ENCODE measurements at places on chromosomes 1 and 21. TPM values are rescaled to one million over a fixed set of nuclear protein-coding genes. Genes with fewer than 3 reads are reported as not detected.

DNA sequence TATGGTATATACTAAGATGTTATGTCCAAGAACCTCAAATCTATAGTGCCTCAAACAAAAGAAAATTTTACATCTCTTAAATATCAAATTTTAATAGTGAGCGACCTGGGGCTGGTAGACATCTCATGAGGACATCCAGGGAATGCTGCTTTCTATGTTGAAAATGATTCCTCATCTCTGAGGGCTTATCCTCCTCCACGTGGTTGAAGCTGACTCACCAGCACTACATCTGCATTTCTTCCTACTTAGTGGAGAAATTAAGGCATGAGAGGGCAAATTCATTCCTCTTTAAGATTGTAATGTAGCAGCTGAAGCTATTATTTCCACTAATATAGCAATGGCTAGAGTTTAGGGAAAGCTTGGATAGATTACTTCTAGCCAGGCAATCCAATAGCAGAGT is 529.5 kb downstream of the COL11A1 start:
- ATAC-seq: no peak
- H3K4me1 ChIP-seq: no peaks in the 10 kb centered on the region
- H3K4me3 ChIP-seq: no peak overlapping the region
- no peak overlapping the region for H3K27ac ChIP-seq
- no peaks in the 10 kb centered on the region for H3K27me3 ChIP-seq

GRCh38 chr1:84225646-84226045 is 75.9 kb upstream of the SAMD13 start:
- no peaks in the 10 kb centered on the region for H3K4me1 ChIP-seq
- peaks cover 11% of the 10 kb centered on the region for H3K36me3 ChIP-seq
- H3K4me3 ChIP-seq: no peak overlapping the region
- H3K27ac ChIP-seq: no peak overlapping the region
- no peaks in the 10 kb centered on the region for H3K27me3 ChIP-seq
- ATAC-seq: no peak

GRCh38 chr21:45750936-45751335 is 107.4 kb downstream of the PCBP3 start:
- no peaks in the 10 kb centered on the region for H3K36me3 ChIP-seq
- H3K4me1 ChIP-seq: peaks cover 11% of the 10 kb centered on the region
- H3K4me3 ChIP-seq: no peak overlapping the region
- no peak overlapping the region for H3K27ac ChIP-seq
- H3K27me3 ChIP-seq: no peaks in the 10 kb centered on the region

OR14K1 gene
- total RNA-seq: not detected

PADI4 gene
- not detected for total RNA-seq
